ENCODE measurements at places on chromosomes 1 and 21.

DNA sequence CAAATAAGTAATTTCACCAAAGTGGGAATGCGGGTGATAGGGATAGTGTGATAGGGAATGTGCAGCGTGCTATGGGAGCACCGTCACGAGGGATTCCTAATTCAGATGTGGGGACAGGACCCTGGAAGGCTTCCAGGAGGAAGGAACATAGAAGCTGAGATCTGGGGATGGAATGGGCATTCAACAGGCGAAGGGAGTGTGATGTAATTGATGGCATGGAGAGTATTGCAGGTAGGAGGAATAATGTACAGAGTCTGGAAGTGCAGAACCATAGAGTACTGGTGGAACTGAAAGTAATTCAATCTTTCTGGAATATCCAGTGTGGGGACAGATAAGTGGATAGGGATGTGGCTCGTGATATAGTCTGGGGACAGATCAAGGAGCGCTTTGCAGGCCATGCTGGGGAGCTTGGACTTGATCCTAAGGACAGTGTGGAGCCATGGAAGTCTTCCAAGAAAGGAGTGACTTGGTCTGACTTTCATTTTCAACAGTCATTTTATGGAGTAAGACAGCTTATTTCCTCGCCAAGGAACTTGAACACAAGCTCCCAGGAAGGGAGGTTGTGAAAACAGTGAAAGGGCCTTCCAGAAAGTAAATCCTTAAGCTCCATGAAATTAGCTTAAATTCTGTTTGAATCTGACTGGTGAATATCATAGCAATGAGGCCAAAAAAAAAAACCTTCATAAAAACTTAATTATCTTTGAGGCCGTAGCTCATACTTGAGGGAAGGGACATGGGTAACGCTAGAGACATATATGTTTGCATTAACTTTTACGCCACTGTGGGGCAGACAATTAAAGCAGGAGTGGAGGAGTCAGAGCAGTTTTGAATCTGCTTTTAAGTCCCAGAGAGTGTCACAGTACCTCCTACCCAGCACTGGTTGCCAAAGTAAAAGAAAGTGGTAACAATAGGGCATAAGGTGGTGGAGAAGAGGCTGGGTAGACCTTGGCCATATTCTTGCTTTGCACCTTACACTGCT lies 55.8 kb downstream of the ROR1 start:
- no peak for DNase-seq

- DNase-seq: no peak
Measured at GRCh38 chr1:65235867-65236805, 73.2 kb upstream of the DNAJC6 start.

DNA sequence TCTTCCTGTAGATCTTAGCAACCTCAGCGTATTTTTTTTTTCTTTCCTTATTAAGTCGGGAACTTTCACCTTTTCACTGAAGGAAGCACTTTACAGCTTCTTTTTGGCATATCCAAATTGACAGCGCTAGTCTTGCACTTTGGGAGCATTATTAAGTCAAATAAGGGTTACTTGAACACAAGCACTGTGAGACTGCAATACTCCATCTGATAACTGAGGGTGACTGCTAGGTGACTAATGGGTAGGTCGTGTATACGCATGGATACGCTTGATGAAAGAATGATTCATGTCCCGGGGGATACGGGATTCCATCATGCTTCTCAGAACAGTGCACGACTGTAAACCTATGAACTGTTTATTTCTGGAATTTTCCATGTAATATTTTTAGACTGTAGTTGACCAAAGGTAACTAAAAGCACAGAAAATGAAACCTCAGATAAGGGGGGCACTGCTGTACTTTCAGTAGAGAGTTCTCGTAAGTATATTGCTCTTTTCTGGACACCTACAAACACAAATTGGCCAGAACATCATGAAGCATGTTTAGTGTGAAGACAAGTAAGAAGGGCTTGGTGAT lies 364.7 kb downstream of the SMYD3 start:
- DNase-seq: peak; percentile 88

DNA sequence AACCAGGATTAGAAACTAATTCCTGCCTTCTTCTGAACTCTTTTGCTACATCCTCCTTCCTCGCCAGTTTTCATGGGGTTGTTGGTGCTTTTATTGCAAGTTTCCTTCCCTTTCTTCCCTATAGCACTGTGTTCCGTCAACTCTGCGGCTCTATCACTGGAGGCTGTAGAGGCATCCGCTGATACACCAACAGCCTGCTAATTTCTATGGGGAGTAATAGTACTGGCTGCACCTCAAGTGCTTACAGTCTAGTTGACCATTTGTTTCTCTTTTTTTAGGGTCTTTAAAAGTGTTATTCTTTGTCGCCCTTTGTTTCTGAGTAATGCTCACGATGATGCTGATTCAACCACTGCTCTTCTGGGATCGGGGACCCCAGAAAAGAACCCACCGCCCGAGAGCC lies 746 bp downstream of the MIS18A start:
- DNase-seq: no peak

- DNase-seq: no peak
Measured at GRCh38 chr1:157110686-157111085, 11.1 kb upstream of the ETV3L start.

- no peak for DNase-seq
Measured at GRCh38 chr1:235628316-235629005, 21.1 kb downstream of the GNG4 start.

- DNase-seq: no peak
Measured at GRCh38 chr21:15028186-15028585, 36.6 kb downstream of the NRIP1 start.

- DNase-seq: no peak
Measured at GRCh38 chr1:92408825-92409224, 77.9 kb downstream of the GFI1 start.

DNA sequence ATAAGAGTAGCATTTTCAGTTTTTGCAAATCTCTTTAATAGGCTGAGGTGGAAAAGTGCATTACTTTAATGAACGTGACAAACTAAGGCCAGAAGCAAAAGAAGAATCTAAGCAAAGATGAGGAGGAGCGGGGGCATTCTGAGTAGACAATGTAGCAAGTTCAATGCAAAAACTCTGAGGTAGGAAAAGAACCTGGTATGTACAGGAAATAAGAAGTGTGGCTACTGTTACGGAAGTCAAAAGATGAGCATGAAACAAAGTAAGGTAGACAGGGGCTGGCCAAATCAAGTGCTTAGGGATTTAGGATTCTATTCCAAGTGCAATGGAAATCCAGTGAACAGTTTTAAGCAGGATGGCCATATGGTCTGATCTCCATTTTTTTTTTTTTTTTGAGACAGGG lies 63.7 kb downstream of the TOR3A start:
- DNase-seq: no peak

- peak; percentile 34 for DNase-seq
Measured at GRCh38 chr1:35222322-35223083, 29.6 kb upstream of the SFPQ start.

GRCh38 chr1:81702079-81702715 lies 98.5 kb upstream of the ADGRL2 start:
- DNase-seq: no peak

GRCh38 chr1:11847667-11848372 lies at the start of gene NPPA:
TSS of gene NPPA (minus strand) at chr1:11847783. CDS start at chr1:11847684, 99 bp downstream.
- no peak for DNase-seq

- DNase-seq: no peak
Measured at GRCh38 chr1:29969576-29969975, 733.3 kb downstream of the PTPRU start.

DNA sequence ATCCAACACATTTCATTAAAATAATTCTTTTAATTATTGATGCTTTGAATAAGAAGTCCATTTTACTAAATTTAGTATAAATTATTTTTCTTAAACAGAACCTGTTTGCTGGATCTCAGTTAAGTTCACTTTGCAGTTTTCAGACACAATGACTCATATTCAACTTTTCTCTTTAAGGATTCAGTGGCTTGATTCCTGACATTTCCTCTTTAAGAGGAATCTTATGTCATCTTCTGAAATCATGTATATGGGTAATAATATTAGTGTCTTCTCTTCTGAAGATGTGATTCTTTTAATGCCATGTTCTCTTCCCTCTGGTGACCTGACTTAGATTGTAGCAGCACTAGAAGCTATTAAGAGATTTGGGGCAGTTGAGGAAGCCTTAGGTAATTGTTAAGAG lies 12.6 kb downstream of the CREG1 start:
- no peak for DNase-seq

GRCh38 chr1:68313735-68314134 lies 81.4 kb upstream of the WLS start:
- DNase-seq: no peak

- DNase-seq: no peak
Measured at GRCh38 chr1:193629875-193630274, 443.5 kb upstream of the B3GALT2 start.

GRCh38 chr1:153678519-153679336 lies at the start of gene NPR1:
TSS of gene NPR1 (plus strand) at chr1:153678688. CDS start at chr1:153679109, 421 bp downstream.
- peak; percentile 39 for DNase-seq

DNA sequence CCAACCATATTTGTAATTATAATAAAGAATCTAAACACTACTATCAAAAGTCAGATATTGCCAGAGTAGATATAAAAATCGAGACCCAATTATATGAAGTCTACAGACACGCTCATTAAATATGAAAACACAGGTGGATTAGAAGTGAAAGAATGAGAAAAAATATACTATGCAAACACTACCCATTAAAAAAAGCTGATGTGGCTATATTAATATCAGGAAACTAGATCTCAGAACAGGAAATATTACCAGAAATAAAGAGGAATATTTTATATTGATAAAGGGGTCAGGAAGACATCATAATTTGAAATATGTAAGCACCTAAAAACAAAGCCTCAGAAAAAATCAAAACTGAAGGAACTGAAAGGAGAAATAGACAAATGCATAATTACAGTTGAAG lies 88.3 kb downstream of the URB2 start:
- no peak for DNase-seq

All from amniotic stem cell (primary cell).